ENCODE measurements at places on chromosomes 1 and 21.

- DNase-seq, result no peak
These were observed at the start of gene MX2 for GRCh38 chr21:41361786-41362604. TSS of gene MX2 (plus strand) at chr21:41362027. CDS start at chr21:41376907, 14,880 bp downstream.

- DNase-seq, result no peak
These were observed 483.3 kb downstream of the TTLL7 start for GRCh38 chr1:83515578-83516154.

DNA sequence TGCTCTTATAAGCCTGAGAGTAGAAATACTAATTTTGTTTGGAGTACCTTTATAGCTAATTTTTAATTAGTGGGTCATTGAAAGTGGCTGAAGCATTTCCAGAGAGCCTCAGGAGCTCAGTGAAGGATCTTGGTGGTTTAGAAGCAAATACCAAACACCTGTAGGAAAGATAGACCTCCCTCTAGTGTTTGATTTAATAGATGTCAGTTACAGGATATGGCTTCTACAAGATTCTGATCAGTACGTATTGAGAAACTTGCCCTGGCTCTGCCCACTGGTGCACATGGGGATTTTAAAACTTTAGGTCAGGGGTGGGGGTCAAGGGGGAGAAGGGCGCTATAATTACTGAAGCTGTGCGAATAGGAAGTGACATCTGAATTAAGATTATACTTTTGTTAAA is 122.2 kb downstream of the POU2F1 start:
- no peak for DNase-seq

DNA sequence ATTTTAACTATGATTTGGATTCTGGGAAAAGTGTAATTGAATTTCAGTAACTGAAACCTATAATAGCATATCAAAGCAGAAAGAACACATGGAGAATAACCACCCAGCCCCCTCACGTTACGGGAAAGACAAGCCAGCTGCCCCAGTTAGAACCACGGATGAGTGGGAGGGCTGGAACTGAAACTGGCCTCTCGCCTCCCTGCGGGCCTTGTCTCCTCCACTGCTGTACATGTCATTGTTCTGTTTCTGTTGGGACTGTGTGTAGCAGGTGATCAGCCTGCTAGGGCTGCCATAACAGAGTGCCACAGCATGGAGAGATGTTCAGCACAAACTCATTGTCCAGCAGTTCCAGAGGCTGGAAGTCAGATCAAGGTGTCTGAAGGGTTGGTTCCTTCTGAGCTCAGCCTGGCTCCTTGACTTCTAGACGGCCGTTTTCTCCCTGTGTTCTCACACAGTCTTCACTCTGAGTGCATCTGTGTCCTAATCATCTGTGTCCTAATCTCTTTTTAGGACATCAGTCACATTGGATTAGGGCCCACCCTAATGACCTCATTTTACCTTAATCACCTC is 52.4 kb downstream of the MAP3K21 start:
- no peak for DNase-seq

DNA sequence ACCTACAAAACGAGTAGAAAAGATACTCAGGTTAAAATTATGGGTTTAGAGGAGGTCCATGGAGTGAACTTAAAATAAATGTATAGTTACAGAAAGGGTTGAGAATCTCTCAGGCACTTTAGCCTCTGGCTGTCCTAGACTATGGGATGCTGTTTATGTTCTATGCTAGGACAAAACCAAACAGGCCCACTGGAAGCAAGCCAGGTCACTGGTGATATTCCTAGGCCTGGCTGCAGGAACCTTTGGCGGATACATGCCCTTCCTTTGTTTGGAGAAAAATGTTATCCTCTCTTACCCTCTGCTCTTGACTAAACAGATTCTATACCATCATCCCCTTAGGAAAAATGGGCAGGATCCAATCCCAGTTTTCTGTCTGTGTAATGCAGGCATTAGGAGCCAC is 90.7 kb upstream of the DUSP10 start:
- no peak for DNase-seq

DNA sequence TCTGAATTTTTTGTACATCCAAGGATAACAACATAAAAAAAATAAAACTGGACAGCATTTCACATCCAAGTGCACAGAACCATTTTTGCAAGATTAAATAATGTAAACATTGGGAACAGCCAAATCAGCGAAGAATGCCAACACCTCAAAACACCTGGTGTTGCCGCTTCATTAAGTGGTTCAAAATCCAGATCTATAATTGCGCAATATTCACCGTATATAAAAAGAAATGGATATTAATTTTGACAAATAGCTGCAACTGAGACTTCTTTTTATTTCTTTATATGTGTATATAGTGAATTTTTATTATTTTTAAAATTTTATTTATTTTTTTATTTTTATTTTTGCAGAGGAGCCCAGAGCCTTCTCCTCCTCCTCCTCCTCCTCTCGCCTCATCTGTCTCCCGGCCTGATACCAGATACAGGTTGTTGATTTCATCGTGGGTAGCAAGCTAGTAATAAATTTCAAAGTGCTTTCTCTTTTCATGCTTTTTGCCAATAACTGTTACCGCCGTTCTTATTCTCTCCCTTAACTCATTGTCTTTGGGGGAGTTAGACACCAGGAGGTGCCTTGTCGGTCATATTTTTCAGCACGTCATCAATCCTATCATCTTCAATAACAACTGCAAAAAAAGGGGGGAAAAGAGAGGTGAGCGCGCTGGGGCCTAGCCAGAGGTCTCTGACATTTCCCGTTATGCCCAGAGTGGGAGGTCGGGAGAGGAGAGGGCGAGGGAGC is 2.7 kb downstream of the CAMK2N1 start:
- no peak for DNase-seq

- DNase-seq, result no peak
These were observed 75.1 kb downstream of the TLR5 start for GRCh38 chr1:223067914-223068313.

- DNase-seq, result no peak
These were observed 2.4 kb downstream of the HMGB4 start for GRCh38 chr1:33866281-33866680.

DNA sequence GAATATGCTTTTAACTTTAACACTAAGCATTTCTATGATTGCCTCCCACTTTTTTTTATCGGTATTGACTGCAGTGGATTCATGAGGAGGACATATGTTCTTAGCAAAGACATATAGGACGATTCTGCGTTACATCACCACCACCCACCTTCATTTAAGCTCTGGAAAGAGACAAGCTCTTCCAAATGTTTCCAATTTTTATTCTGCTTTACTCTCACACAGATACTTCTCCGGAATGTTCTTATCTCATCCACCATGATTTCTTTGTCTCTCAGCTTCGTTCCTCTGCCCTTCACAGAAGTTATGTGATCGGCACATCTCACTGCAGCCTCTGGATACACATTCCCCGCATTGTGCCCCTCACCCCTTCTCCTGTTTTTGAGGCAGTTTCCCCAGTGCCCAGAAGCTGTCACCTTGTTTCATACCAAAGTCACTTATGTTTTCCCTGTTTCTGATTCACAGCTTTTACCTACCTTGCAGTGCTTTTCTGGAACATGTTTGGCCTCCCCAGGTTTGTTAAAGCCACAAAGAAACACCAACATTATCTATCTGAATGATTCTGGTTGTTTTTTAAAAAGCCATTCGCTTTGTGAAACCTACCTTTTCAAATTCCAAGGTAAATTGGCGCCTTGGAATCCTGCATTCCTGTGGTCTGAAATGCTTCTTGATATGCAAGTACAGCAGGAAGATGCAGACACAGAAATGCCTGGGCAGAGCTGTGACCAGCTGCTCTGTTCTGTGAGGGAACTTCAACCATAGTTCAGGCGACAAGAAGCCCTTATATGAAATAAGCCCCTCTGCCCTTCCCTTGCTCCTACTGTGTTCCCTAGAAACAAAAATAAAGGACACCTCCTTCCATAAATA is 1020.2 kb downstream of the TTLL7 start:
- no peak for DNase-seq

DNA sequence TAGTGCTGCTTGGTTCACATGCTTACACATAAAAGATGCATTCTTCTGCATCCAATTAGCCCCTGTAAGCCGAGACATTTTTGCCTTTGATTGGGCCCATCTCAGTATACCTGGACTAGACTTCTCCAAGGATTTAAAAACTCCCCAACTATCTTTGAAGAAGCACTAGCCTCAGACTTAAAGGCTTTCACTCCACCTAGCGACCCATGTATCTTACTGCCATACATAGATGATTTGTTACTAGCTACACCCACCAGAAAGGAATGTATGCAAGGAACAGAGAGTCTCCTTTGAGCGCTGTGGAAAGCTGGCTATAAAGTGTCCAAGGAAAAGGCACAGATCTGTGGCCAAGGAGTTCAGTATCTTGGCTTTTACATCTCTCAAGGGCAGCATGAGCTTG is 91.7 kb downstream of the LIPI start:
- no peak for DNase-seq

DNA sequence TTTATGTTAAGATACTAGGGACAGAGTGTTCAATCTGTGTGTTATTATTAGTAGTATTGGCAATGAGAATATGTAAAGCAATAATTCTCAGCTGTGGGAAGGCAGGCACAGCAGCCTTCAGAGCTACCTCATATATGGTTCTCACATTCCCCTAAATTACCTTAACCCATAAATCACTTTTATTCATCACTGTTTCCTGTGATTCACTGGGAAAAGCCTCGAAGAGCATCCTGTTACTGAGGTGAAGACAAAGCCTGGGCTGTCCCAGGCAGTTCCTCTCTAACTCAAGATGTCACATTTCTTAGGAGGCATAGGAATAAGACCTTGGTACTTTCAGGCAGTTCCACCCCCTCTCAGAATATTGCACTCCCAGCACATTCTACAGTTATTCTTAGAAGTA is 965.7 kb downstream of the NCAM2 start:
- no peak for DNase-seq

DNA sequence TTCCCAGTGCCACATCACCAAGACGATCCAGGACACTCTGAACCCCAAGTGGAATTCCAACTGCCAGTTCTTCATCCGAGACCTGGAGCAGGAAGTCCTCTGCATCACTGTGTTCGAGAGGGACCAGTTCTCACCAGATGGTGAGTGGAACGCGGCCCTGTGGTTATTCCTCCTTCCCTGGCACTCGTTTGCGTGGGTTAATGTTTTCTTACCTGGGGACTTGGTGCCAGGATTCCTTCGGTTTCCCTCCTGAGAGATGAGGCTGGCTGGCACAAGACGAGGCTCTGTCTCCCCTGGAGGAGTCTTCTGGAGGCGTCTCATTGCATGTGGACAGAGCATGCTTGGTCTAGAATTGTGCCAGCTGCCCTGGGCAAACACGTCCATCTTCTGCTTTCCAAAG is 29.3 kb downstream of the ATP5PO start:
- no peak for DNase-seq

DNA sequence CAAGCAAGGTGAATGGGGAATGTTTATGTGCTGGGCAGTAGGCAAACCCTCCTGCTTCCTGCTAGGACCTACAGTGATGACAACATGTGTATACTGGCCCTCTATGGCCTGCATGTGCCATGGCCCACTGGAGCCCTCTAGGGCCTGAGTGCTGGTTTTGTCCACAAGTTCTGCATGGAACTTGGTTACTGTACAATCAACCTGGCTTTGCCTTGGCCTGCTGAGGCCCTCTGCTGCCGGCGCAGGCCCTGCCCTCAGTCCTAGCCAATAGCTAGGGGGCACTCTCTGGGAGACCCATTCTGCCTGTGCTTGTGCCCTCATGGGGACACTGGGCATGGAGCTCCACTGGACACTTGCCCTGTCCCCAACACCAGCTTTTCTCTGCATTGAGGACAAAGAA is 138.6 kb upstream of the NGF start:
- DNase-seq, result no peak

GRCh38 chr1:230781594-230781993 is 34.4 kb downstream of the CAPN9 start:
- no peak for DNase-seq

DNA sequence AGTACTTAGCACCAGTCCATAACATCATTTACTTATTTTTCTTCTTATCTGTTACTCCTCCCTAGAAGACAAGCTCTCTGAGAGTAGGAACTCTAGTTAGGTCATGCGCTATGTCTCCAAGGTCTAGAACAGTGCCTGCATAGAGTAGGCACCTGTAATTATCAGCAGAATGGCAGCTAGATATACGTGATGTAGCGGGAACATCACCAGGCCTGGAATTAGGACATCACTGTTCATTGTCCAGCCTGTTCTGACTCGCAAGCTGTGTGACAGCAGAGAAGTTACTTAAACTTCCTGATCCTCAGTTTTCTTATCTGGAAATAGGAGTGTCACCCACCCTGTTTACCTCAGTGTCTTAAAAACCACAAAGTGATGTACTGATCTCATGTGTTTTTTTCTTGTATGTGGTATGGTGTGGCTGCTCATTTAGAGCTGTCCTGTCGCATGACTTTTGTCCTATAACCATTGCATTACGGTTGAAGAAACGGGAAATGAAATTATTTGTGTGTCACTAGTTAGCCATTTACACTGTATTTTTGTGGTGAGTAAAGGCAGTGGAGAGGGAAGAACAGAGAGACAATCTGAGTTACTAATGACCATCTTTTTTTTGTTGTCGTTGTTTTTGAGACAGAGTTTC is 37.1 kb upstream of the EXO1 start:
- no peak for DNase-seq

DNA sequence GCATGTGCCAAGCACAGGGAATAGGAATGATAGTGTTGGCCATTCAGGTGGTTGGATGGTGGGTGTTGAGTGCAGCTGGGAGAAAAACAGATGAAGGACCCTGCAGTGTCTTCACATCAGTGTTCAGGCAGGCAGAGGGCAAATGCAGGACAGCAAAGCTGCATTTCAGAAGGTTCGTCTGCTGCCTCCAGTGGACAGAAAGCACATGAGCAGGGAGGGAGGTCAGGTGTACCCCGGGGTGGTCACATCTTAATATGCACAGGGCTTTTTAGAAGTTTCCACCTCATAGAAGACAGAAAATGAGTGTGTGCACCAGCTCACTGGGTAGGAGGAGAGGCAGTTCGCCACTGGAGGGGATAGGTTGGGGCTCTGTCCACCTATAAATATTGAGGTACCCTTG is 184.9 kb downstream of the SLC35F3 start:
- no peak for DNase-seq

GRCh38 chr21:28426545-28426944 is 566.1 kb downstream of the LTN1 start:
- DNase-seq, result no peak

DNA sequence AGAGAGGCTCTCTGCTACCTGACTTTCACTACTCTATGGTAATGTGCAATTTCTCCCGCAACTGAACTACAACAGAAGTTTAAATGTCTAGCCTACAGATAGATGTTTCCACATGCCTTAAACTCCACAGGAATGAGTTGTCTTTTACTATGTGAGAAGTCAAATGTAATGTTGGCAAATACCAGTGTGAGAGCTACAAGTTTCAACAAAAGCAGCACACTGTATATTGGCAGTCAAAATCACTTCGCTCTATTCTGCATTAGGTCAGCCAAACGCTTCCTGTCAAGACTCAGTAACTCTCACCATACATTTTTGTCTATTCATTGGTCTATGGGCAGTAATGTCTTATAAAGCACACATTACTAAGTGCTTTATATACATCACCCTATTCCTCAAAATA is 41.9 kb downstream of the LUZP1 start:
- no peak for DNase-seq
